ENCODE measurements at places on chromosomes 6 and 20.

- DNase-seq, result no peak
Observed at GRCh38 chr6:150830439-150831165, 34.9 kb upstream of the MTHFD1L start.

- DNase-seq, result no peak
Observed at GRCh38 chr6:10373642-10374359, 41.1 kb downstream of the TFAP2A start.

DNA sequence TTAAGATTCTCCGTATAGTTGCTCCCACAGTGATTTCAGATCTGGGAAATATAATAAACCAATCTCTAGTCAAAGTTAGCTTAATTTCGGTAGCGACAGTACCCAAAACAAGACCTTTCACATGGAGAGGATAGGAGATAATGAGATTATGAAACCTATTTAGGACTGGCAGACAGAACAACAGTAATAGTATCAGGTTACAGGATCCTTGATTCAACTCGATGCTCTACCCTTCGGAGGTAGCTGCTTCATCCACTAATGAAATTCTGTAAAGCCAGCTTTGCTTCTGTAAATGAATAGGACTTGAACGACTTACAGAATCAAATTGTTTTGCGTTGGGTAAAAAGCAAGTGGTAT, 534 bp upstream of the AKIRIN2 start:
- DNase-seq, result no peak

- no peak for DNase-seq
Observed at GRCh38 chr6:34177181-34177591, 31.3 kb upstream of the GRM4 start.

DNA sequence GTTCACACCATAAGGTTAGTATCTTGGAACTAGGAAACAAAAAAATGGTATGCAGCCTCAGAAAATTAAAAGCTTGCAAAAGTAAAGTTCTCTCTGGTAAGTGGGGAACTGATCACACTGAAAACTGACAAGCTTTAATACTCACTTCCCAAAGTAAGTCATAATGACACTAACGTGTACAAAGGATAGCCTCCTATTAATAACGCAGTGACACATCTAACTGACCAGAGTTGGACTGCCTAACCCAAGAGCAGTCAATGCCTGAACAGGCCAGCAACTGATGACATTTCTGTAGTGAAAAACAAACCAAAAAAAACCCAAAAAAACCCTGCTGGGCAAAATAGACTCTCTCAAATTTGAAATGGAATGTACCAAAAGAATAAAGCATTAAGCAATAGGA, 30.7 kb downstream of the CHD6 start:
- no peak for DNase-seq

- no peak for DNase-seq
Observed at GRCh38 chr6:41346441-41346840, 11.0 kb downstream of the NCR2 start.

DNA sequence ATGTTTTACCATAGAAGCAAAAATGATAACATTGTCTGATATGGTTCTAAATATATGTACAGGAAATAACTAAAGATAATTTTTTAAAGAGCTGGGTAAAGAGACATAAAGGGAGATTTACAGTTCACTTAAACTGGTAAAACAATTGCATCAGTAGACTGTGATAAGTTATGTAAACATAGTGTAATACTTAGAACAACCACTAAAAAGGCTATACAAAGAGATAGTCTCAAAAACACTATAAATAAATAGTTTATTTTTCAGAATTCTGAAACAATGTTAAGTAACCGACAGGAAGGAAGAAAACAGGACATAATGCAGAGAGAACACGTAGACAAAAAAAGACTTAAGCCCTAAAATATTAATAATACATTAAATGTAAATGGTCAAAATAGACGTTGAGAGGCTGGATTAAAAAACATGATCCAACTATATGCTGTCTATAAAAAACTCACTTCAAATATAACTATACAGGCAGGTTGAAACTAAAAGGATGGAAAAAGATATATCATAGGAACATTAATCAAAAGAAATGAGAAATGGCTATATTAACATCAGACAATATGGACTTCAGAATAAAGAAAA, 32.7 kb upstream of the ATXN1 start:
- DNase-seq, result no peak

Measured in stimulated activated CD4-positive, alpha-beta T cell treated with anti-CD3 and anti-CD28 coated beads, Interleukin-12 subunit alpha, Interleukin-12 subunit beta, amount 100 ng/mL, for 48 hours (primary cell).